ENCODE measurements at places on chromosomes 3 and 15. TPM values are rescaled to one million over a fixed set of nuclear protein-coding genes. Genes with fewer than 3 reads are reported as not detected.
A peak's percentile ranks its signal among the peaks of the same experiment; 100 is the strongest.

DNA sequence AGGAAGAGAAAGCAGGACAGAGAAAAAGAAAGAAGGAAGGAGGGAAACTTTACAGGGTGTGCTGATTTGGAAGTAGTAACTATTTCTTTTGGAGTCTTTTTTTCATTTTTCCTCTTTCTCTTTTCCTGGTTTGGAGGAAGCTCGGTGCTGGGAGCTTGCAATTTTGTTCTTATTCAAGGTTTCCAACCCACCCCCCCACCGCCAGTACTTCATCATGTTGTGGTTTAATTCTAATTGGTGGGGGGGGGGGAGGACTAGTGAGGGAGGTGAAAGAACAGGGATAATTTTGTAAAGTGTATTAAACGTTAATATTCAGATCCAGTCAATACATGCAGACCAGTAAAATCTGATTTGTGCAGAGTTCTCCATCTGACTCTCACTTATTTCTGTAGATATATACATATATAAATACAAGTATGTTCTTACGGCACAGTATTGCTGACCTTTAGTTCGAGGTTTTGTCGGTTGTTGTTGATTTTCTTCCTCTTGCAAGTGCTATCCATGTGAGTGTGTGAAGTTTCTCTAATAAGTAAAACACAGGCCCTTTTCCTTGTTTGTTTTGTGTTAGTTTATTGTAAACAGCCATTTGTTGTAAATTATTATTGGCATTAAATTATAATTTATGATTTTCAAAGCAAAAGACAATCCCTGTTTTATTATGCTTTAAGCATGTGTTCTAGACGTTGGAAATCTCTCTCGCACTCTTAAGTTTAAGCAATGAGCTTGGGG is 9.3 kb downstream of the NR2F2 start:
- no peak for DNase-seq

GOLGA6B gene
- 1.4 TPM for total RNA-seq

GRCh38 chr3:195255571-195256501 is 15.1 kb downstream of the XXYLT1 start:
- peak; percentile 39 for DNase-seq

GRCh38 chr3:37625690-37626360 is 235.9 kb upstream of the CTDSPL start:
- DNase-seq, result no peak

- no peak for DNase-seq
Measured at GRCh38 chr15:69095274-69095673, 65.2 kb upstream of the GLCE start.

Measured in left lobe of liver (tissue), 2 donors.